ENCODE measurements at places on chromosomes 5 and 9.

DNA sequence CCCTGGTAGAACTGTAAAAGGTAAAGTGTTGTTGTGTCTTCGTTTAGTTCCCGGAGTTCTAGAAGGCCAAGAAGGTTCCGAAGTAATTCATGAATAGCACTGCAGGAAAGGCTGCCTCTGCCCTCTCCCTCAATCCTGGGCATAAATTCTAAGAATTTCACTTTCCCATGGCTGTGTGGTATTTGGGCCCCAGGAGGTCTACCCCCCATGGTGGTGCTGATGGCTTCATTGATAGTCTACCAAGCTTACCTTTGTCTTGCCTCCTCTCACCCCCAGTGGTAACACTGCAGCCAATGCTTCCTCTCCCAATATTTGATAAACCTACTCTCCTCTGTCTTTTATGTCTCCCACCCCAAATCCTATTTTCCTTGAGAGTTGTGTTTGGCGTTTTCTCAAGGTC, 39.5 kb downstream of the ADAMTS16 start:
- no peak for DNase-seq

DNA sequence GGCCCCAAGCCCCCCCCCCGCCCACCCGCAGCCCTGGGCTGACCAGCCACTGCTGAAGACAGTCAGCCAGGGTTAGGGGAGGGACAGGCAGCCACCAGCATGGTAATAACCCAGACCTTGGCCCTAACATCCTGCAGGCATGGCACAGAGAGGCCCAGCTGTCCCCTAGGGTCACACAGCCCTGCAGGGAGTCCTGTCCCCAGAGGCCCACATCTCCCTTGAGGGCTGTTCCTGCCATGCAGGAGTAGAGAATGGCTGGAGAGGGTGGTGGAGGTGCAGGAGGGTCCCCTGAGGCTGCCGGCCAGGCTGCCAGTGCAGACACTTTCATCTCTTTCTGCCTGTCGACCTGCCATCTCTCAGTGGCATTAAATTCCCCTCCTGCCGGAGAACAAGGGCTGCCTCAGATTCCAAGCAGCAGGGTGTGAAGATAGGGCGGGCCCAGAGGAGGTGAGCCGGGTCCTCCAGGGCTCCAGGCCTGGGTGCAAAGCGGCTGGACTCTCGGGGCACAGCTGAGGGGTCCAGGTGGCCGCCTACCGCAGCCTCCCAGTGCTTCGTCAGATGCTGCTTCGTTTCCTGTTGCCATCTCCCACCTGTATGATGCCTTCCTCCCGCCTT, 40.0 kb downstream of the CXXC5 start:
- no peak for DNase-seq

GRCh38 chr5:55986931-55987330, 7.8 kb downstream of the IL6ST start:
- DNase-seq: no peak

- DNase-seq: no peak
These were observed 119.1 kb downstream of the VAV2 start for GRCh38 chr9:133873009-133873408.

DNA sequence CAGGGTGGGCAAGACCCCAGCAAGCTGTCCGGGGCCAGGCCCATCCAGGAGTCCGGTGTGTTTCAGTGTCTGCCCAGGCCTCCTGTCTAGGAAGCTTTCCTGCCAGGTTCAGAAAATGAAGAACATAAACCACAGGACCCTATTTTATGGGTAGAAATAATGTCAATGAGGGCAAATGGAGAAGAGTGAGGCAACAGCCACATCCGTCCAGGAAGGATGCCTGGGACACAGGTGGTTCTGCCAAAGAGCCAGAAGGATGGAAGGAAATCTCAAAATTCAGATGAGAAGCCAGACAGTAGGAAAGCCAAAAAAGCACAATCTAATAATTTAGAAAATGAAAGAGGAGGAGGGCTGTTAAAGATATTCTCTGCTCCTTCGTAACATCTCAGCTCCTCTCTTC, 262.3 kb downstream of the AUH start:
- DNase-seq: no peak

GRCh38 chr9:2489838-2490314, 131.7 kb upstream of the VLDLR start:
- no peak for DNase-seq

- DNase-seq: no peak
These were observed 97.1 kb downstream of the GOLPH3 start for GRCh38 chr5:32076699-32077695.

- DNase-seq: no peak
These were observed 208.9 kb upstream of the PANK3 start for GRCh38 chr5:168788107-168788506.
